CD8-positive, alpha-beta memory T cell (primary cell): ENCODE measurements at places on chromosomes 1 and 21.

- DNase-seq = no peak
Observed at GRCh38 chr1:211537253-211537652, 41.7 kb downstream of the SLC30A1 start.

DNA sequence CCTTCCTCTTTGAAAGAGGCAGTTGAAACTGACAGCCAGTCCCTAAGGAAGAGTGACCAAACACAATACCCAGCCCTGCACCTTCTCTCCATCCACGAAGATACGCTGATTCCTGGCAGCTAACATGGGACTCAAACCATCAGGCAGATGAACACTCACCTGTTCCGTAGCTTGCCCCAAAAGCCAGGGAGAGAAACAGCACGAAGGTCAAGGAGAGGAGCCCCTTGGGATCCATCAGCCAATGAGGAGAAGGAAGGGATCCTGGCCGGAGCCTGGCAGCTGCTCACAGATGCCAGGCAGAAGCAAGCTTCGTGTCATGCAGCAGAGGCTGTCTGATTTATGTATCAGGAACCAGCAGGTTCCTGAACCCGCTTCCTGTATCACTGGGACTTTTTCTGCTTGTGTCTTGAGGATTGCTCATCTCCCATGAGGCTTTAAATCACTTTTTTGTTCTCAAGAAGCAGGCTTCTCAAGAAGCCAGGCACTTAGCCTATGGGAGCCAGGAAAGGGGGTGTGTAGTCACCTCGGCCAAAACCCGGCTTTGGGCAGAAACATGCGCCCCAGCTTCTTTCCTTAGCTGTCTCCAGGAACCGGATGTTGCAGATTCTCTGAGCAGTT is at the start of gene SLAMF1:
SLAMF1 (minus strand) TSS at position 334 of the 618 bp plus-strand sequence; CDS start at position 235, 99 bp downstream.
- DNase-seq = peak; percentile 47

DNA sequence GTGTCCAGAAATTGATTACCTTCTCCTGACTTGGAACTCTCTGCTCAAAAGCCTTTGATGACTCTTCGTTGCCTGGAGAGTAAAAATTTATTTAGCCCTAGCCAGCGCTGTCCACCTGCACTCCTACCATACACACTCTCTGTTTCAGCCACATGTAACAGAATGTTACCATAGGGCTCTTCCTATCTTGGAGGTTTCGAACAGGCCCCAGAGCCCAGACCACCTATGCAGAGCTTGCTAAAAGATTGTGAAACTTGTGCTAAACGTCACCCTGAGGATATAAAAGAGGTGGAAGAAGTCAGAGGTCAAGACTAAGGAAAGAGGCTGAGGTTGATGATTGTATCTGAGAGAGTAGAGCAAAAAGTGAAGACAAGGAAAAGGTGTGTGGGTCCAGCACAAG is 237.0 kb upstream of the HOOK1 start:
- DNase-seq = no peak

GRCh38 chr21:15935530-15935929 is 205.7 kb downstream of the USP25 start:
- no peak for DNase-seq

DNA sequence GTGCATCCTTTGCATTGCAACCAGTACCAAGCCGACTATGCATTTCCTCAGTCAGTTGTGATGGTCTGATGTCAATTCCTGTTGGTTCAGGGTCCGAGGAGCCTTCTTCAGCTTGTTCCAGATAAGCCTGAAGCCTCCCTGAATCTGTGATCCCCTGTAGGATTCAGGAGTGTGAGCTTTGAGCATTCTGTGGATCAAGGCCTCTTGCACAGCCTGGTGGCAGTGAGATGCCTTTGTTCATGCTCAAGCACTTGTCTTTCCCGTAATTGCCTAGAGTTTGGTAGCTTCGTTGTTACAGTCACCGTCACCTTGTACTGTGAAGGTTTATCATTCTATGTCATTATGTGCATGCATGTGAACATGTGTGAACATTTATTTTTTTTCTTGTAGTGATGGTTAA is 103.5 kb downstream of the PBX1 start:
- no peak for DNase-seq

- no peak for DNase-seq
Observed at GRCh38 chr1:3577711-3578432, 33.4 kb downstream of the MEGF6 start.
